NCI-H187 treated with DMSO at 0.1 percent for 48 hours (cell line): ENCODE measurements at places on chromosomes 4 and X.

DNA sequence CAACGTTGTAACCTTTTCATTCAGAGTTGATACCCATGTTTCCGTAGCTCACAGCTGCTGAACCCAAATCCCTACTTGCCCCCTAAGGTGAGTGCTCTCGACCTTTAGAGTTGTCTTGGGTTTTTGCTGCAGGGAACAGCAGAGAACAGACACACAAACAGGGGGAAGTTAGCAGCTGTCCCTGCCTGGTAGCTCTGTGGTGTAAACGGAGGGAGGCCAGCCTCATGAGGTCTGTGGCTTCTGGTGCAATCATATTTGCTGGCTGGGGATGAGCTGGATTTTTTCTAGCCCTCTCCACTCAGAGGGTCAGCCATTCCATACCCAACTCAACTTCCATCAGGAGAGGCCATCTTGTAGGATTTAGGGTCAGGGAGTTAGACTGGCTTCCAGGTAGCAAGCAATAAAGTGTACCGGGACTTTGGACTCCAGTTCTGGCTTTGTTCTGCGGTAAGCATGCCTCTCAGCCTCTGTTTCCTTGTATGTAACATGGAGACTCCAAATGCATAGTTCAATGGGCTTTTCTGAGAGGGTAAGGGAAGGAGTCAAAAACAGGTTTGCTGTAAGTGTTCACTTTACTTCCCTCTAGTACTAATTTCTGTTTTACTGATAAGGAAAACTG lies 218.9 kb downstream of the MID1IP1 start:
- no peak for DNase-seq

DNA sequence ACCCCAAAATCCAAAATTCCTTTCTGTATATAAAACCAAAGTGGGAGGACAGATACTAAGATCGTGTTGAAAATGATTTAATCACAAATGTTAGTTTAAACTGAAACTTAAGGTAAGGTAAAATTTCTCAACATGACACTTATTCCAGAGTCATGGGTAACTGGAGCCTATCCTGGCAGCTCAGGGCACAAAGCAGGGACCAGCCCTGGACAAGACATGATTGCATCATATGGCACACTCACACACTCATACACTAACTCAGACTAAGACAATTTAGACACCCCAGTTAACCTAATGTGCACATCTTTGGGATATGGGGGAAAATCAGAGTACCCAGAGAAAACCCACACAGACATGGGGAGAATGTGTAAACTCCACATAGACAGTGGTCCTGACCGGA lies 244.1 kb upstream of the TEX13A start:
- DNase-seq: no peak

DNA sequence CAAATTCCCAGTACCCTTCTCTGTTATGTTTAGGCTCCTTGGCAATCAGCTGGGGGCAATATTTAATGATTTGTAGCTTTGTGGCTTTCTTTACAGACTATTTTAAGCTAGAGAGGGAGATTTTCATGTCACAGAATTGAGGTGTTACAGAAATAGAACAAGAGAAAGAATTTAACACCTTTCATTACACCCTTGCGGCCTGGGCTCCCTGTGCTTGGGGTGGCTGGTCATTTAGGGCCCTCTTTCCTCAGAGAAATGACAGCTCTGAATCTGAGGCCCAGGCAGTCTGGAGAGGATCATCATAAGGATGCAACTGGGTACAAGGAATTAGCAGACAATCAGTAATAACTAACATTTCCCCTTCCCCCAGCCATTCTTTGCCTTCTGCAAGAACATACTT lies 104.5 kb upstream of the INTU start:
- DNase-seq: no peak

DNA sequence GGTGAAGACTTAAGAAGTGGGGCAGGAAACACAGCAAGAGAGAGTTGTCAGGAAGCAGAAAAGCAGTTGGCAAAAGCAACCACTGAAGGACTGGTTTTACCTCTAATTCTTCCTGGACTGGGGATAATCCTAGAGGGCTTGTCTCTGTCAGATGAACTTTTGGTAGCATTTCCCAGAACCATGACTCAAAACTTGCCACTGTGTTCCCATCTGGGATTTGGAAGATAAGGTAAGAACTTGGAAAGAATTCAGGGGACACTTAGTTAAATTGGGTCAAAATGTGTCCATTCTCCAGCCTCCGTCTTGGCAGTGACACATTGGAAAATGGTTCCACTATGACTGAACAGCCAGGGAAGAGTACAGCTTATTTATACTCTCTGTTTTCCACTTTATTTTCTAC lies 55.7 kb downstream of the CD38 start:
- DNase-seq: no peak

- DNase-seq: no peak
Observed at GRCh38 chr4:7864685-7865084, 75.0 kb downstream of the AFAP1 start.

DNA sequence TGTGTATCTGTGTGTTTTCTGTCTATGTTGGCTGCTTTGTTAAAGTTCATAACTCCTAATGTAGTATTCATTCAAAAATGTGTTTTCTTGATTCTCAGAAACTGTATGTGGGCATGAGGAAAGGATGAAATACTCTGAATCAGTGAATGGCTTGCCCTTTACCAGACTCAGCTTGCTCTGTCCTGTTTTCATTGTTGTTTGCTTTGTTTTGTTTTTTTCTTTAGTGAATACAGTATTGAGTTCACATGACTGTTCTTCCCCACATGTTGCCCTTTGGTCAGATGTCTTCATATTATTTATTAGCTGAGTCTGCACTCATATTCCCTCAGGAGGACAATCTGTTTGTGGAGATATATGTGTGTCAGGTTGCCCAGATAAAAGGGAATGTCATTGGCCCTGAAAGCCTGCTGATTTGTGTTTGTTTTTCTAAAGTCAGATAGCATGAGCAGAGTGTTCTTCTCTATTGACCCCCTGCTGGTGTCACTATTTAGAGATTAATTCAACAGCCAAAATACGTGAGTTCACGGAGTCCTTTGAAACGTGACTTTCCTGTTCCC lies 1184.4 kb downstream of the RPA4 start:
- no peak for DNase-seq

GRCh38 chr4:93897559-93897958 lies 69.0 kb downstream of the ATOH1 start:
- no peak for DNase-seq

- no peak for DNase-seq
Observed at GRCh38 chr4:129899849-129900248, 803.9 kb downstream of the C4orf33 start.

DNA sequence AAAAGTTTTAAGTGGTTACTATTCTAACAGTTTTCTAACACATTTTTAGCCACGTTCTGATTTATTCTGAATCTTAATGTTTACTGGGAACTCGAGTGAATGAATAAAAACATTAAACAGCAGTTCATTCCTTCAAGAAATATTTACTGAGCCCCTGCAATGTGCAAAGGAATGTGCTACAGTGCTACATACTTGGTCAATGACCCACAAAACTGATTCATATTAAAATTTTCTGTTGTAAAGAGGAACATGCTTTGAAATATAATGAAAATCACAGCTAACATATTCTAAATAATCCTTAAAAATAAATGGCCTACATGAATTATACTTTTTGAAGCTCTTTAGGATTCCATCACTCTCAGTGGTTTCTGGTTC lies 78.7 kb downstream of the ARAP2 start:
- DNase-seq: no peak

- no peak for DNase-seq
Observed at GRCh38 chrX:29617725-29618124, 597.6 kb upstream of the MAGEB2 start.

DNA sequence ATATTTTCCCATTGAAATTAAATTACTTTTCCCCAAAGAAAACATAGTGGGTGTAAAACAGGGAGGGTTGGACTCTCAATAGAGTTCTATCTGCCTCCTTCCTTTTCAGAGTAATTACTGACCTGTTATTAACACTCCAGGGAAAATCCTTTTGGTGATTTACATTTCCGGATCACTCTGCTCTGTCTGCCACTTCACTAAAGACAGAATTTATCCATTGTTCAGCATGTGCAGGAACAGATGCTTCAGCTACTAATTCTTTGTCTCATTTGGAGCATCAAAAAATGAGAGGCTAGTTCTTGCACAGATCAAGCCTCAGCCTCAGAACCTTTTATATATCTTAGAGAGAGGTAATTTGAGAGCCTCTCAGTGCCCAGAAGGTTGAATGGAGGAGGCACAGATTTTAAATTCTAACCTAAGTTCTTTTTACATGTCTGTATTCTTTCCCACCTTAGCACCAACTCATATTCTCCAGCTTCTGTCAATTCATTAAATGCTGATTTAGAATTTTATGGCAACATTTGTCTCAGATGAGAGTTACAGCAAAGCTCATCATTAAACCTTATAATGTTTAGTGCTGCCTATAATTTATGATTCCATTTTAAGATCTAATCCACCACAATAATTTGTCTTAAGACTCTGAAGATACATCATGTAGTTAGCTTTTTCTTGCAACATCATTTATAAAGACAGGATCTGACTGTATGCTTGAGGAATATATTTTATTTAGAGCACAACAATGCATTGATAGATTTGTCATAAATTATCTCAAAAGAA lies 1494.4 kb downstream of the STIM2 start:
- DNase-seq: no peak

DNA sequence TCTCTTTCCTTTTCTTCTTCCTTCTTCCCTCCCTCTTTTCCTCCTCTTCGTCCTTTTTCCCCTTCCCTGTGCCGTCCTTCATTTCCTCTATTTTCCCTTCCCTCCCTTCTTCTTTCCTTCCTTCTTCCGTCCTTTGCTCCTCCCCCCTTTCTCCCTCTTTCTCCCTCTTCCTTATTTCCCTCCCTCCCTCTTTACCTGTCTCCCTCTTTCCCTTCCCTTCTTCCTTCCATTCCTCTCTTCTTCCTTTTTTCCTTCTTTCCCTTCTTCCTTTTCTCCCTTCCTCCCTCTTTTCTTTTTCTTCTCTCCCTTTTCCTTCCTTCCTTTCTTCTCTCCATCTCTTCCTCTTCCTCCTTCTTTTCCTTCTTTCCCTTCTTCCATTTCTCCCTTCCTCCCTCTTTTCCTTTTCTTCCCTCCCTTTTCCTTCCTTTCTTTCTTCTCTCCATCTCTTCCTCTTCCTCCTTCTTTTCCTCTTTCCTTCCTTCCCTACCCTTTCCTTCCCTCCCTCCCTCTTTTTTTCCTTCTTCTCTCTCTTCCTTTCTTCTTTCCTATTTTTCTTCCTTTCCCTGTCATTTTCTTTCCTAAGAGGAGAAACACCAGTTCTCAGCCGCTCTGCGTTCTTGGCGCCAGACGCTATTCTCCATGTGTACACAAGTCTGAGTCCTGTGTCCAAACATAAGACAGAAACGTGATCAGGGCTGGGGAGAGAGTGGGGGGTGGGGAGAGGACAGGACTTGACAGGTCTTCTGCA lies 597.1 kb downstream of the MID1IP1 start:
- no peak for DNase-seq

- DNase-seq: no peak
Observed at GRCh38 chrX:30283456-30284200, 25.6 kb downstream of the NR0B1 start.

DNA sequence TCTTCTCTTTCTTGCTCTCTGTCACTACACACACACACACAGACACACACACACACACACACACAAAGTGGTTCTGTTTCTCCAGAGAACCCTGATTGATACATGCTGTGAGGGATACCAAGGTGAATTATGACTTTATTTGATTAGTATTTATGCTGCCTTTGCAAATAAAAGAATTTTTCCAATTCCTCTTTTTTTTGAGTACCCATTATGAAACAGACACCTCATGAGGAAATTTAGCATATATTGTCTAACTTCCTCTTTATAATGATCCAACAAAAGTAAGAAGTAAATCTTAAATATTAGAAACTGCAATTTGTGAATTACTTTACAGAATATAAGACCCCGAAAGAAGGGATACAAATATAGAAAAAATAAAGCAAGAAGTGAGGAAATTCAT lies 14.3 kb upstream of the RAB28 start:
- no peak for DNase-seq

DNA sequence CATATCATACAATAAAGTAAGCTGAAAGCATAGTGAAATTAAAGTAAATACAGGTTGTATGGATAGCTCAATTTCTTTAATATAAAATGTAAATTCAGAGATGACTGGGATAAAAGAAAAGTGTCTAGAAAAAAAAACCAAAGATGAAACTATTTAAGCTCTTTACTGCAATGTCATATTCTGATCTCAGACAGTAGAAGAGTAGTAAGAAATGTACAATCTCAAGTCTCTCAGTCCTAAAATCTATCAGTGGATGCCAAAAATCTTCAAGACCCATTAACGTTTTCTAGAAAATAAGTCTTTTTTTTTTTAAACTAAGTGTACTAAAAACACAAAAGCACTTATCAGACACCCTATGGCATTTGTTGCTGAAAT lies 13.8 kb downstream of the MGARP start:
- DNase-seq: no peak

GRCh38 chrX:9466124-9466495 lies 1.3 kb downstream of the TBL1X start:
- DNase-seq: no peak

DNA sequence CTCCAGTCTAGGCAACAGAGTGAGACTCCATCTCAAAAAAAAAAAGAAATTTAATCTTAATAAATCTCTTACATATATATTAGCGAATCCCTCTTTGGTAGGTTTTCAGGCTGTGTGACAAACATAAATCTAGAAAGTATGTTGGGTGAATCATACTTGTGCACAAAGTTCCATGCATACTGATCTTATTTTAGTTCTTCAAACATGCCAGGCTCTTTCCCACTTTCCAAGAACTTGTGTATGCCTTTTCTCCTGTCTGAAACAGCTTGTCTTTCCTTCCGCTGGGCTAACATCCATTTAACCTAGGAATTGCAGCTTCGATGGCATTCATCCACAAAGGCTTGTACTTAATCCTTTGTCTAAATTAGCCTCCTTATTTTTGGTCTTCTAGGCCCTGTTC lies 156.6 kb upstream of the CASK start:
- DNase-seq: no peak

GRCh38 chr4:121696170-121696580 lies 605 bp downstream of the ANXA5 start:
- no peak for DNase-seq

GRCh38 chrX:101957174-101957573 lies 25.3 kb upstream of the ZMAT1 start:
- DNase-seq: no peak

GRCh38 chr4:155114790-155115189 lies 93.6 kb upstream of the NPY2R start:
- DNase-seq: no peak

- no peak for DNase-seq
Observed at GRCh38 chr4:113607147-113607720, 154.3 kb downstream of the CAMK2D start.

GRCh38 chr4:121449416-121449815 lies 68.6 kb upstream of the QRFPR start:
- DNase-seq: no peak

DNA sequence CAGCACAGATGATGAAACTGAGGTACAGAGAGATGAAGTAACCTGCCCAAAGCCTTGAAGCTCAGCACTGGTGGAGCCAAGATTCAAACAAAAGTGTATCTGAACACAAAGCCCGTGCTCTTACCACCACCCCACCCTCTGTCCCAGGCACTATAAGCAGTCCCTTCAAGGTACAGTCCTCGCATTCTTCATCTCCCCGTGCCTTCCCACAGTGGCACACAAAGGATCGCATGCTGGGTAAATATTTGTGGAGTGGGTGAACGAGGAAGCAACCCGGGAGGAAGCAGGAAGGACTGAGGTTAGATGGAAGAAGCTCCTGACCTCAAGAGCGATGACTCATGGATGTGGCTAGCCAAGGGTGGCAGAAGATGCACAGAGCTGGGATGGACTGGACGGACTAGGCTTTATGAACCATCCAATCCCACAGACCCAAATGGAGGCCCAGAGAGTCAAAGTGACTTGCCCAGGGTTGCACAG lies 18.4 kb downstream of the IQSEC2 start:
- no peak for DNase-seq
